Adipocyte (in vitro differentiated cells): ENCODE measurements at places on chromosomes 16 and 17.

DNA sequence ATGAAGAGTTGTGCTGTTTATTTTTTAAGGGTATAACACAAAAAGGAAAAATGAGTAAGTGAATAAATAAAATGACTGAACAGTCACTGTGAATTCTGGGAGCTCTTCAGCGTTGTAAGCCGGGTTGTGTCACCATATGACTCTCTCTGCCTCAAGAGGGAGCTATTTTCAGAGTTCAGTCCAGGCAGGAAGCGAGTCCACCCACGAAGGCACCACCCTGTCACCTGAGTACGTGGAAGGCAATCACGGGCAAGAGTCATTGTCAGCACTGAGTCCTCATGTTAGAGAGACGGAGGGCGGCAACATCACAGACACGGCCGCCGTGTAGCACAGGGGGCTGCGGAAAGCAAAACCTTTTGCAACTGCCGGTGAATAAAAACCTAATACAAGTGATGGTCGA is 227.6 kb downstream of the UTP18 start:
- DNase-seq, result no peak

GRCh38 chr16:87806261-87806640 is 40.5 kb upstream of the KLHDC4 start:
- DNase-seq, result peak; percentile 58

DNA sequence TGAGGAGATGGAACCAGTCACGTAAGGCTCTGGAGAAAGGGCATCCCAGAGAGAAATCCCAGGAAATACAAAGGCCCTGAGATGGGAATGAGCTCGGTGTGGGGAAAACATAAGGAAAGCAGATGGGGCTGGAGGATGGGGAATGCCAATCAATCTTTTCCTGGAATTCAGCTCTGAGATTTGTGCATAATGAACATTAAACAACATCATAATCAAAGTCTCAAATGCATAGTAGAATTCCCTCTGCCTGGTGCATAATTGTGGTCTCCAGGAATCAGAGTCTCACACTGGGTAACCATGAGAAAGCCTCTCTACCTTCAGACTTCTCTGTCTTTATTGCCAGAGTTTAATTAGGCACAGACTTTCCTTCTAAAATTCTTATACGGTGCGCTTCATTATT is 30.8 kb downstream of the OTOA start:
- no peak for DNase-seq

GRCh38 chr17:1362065-1362848 is 37.8 kb downstream of the YWHAE start:
- DNase-seq, result no peak

GRCh38 chr17:81230043-81230820 is 7.5 kb upstream of the CEP131 start:
- no peak for DNase-seq

DNA sequence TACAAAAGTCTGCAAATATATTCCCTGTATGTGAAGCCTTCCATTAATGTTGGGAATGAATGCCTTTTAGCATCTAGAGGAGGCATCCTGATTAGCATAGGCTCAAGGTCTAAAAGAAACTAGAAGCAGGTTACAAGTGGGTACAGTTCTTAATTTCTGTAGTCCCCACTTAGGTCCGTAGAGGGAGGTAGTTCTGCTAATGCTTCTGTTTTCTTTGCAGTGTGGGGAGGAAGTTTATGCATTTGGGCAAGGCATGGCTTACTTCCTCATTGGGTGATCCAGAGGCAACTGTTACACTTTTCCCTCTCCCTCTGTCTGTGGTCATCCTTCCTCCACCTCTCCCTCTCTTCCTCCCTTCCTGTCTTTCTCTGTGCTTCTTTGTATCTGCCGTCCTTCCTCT is 108.4 kb upstream of the ZKSCAN2 start:
- DNase-seq, result no peak
